ENCODE measurements at places on chromosomes 16 and 17.

DNA sequence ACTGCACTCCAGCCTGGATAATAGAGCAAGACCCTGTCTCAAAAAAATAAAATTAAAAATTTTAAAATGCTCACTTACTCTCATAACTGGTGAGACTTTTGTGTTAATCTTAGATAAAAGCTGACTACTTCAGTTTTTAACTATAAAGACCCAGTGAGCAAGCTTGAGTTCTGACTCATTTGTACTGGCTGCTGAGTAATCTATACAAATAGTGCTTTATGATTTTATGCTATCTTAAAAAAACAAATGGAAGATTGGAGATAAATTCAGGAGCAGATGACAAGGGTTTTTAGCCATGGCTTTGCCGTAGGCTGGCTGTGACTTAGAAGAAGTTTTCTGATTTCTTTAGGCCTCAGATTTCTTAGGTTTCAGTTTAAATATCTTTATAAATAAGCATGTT, 30.5 kb downstream of the SNTB2 start:
- peak; percentile 9 for DNase-seq

DNA sequence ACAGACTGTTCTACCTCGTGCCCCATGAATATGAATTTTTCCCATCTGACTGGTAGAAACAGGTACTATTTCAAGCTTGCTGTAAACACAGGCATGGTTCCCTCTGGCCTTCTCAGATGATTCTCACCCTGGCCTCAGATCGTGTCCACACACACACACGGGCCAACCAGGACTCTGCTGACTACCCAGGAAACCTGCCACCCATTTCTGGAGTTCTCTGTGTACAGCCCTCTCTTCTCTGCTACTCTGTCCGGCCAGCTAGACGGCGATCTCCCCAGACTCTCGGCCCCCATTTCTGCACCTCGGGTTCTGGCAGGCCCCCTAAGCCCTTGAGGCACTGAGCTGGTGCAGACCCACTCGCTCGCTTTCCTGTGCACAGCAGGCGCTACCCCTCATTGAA, 31.2 kb downstream of the RPA1 start:
- DNase-seq: no peak

GRCh38 chr17:18198530-18198929, 14.9 kb downstream of the ALKBH5 start:
- DNase-seq: no peak

DNA sequence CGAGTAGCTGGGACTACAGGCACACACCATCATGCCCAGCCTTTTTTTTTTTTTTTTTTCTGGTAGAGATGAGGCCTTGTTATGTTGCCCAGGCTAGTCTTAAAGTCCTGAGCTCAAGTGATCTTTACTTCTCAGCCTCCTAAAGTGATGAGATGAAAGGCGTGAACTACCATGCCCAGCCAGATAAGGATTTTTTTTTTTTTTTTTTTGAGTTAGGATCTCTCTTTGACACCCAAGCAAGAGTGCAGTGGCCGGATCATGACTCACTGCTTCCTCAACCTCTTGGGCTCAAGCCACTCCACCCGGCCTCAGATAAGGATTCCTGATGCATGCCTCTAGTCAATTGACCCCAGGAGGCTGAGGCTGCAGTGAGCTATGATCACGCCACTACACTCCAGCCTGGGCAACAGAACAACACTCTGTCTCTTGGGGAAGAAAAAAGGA, 11.2 kb upstream of the PLEKHG4 start:
- DNase-seq: peak; percentile 76

- no peak for DNase-seq
Measured at GRCh38 chr17:65277576-65277975, 140.4 kb downstream of the RGS9 start.

- DNase-seq: no peak
Measured at GRCh38 chr16:49640581-49640980, 215.3 kb downstream of the ZNF423 start.

DNA sequence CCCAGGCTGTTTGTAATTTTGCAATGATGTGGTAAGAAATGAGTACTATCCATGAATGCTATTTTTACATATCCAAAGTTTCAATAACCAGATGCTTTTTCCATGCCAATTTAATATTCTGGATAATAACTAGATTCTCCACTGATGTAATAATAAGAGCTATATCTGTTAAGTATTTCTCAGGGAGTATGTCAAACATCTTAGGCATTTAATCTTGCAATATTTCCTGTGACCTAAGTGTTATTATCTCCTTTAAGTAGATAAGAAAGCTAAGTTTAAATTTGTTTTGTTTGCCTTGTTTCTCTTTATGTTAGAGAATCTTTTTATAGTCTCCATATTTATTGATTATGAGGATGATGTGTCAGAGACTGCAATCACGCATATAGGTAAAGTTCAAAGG, 32.3 kb upstream of the HS3ST3A1 start:
- no peak for DNase-seq

DNA sequence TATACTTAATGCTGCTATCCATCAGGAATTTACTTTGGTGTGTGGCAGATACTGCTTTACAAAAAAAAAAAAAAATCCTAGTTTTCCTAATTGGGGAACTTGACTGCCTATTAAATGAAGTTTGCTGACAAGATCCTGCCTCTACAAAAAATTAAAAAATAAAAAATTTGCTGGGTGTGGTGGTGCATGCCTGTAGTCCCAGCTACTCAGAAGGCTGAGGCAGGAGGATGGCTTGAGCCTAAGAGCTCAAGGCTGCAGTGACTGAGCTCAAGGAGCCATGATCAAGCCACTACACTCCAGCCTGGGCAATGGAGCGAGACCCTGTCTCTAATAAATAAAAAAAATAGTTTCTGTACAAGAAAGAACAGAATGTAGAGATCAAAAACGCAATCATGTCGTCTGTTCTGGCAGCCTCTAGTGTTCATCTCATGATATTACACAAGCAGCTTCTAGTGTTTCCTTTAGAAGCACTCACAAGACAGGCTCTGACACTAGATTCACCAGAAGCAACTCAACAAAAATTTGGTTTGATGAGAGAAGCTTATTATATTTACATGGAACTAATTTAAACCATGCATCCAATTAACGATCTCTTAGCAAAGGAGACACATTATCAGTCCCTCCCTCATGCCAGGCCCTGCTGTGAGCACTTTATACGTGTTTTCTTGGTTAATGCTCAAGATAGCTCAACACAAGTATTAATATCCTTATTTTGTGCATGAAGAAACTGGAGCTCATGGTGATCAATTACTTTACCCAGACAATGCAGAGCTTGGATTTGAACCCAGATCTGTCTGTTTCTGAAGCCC, 6.8 kb upstream of the KRTAP17-1 start:
- peak; percentile 77 for DNase-seq

DNA sequence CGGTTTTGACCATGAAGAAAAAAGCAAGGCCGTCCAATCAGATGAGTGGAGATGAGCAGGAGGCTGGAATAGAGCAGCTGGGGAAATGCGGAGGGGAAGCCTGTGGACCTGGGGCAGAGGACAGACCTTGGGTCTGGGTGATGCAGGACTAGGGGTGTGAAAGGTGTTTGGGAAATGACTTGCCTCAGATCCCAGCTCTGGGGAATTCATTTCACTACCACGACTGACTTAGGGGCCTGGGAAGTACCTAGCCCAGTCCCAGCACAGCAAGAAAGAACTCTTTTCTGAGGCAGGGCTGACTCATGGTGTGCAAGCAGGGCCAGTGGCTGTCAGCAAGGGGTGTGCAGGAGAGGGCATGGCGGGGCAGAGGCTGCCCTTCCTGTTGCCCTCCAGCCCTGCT, 14.8 kb downstream of the DNAI2 start:
- DNase-seq: no peak

GRCh38 chr16:10045291-10045775, 136.9 kb downstream of the GRIN2A start:
- DNase-seq: no peak

DNA sequence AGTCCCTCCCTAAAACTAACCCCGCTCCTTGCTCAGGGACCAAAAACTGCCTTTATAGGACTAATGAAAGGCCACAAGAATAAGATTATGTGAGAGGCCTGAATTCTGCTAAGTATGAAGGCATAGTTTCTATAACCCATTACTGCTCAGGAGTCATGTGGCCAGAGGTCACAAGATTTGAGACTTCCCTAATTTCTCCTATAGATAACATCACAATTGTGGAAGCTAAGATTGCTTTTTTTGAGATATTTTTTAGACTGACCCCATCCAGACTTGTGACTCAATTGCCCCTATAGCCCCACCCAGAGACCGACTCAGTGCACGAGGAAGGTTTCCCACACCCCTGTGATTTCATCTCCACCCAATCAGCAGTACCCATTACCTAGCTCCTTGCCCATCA, 504.1 kb upstream of the GOT2 start:
- DNase-seq: no peak

GRCh38 chr17:12431188-12431587, 234.5 kb upstream of the MYOCD start:
- no peak for DNase-seq

DNA sequence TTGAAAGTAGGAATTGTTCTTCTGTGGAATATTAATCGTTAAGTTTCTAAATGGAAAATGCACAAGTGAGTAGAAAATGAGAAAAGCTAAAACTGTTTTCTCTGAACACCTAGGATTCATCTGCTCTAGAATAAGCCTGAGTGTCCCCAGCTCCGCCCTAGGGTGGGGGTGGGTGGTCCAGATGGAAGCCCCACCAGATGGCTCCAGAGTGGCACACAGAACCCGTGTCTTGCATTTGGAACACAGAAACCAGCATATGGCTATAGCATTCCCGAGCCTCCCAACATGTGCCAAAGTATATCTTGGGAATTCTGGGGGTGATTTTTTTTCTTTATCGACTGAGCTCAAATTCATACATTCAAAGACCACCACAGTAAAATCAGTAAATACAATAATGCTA, 517.7 kb upstream of the PSMD7 start:
- no peak for DNase-seq

DNA sequence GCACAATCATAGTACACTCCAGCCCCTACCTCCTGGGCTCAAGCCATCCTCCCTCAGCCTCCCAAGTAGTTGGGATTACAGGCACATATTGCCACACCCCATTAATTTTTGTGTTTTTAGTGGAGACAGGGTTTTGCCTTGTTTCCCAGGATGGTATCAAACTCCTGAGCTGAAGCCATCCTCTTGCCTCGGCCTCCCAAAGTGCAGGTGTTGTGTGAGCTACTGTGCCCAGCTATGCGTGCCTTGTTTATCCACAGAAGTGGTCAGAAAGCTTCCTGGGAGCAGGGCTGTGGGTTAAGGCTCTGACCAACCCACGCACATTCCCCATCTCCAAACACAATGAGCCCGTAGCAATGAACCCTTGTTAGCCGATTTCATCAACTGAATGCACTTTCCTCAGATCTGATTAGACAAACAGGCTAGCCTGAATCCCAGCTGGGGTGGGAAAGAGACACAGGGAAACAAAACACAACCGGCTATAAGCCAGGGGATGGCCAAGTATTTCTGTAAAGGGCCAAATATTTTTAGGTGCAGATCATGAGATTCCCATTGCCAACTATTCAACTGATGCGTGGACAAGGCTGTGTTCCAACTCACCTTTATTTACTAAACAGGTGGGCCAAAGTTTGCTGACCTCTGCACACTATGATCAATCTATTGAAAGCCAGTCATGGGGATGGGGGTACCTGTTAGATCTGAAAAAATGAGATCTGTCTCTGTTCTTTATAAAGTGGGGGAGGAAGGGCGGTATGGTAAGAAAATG, 193.6 kb downstream of the CPPED1 start:
- no peak for DNase-seq

DNA sequence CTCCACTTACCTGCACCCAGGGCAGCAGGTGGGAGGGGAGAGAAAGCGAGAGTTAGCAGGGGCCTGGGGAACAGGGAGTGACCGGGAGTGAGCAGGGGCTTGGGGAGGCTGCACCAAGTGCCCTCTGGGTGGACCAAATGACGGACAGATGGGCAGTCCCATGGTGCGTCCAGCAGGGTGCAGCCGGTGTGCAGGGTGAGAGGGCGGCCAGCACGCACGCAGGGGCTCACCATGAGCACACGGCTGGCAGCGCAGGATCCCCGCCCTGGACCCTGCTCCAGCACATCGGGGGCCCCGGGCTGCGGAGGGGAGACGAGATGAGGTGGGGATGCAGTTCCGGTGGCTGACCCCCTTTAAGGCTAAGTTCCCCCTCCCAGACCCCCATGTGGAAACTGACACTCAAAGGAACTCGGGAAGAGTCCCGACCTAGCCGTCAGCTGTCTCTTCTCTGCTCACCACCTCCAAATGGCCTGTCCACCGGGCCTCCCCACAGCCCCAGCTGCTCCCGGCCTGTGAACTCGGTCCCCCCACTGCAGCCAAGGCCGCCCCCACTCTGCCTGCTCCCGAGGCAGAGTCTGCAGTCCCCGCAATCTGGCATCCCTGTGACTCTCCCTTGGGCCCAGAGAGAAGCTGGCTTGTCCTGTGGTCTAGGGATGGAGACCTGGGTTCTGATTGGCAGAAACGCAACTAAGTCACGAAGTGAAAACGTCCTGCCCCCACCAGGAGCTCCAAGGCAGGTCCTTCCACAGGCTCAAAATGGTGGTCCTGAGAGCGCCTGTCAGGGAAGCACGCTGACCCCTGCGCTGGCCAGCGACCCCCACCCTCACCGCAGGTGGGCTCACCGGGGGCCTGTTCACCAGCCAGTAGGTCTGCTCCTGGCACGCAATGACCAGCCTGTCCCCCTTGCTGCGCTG, 2.9 kb downstream of the RGS11 start:
- no peak for DNase-seq

DNA sequence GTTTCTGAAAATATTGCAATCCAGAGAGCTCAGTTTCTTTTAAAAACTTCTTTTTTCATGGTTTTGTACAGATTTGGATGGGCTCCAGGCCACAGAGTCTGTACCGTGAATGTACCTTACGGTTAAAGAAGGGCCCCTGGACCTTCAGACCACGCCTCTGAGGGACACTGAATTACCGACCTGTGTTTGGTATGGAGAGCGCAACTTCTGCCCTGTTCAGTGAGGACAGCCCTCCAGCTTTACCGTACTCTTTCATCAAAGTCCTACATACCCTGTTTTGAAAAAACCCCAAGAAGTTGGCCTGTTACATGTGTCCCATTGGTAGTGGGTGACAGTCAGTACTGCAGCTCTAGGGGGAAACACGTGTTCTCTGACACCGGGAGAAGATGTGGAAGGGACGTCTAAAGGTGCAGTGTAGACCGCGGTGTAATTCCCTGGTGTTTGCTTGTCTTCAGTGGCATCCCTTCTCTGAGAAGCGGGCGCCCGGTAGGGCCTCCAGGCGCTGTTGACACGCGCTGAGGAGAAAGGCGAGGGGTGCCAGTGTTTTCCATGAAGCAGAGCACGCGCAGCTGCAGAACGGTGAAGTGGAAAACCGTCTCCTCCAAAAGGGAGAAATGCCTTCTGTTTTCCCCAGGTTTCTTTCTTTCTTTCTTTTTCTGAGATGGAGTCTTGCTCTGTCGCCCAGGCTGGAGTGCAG, 6.2 kb downstream of the PGS1 start:
- DNase-seq: no peak

GRCh38 chr17:957856-958421, 21.6 kb downstream of the NXN start:
- DNase-seq: no peak

DNA sequence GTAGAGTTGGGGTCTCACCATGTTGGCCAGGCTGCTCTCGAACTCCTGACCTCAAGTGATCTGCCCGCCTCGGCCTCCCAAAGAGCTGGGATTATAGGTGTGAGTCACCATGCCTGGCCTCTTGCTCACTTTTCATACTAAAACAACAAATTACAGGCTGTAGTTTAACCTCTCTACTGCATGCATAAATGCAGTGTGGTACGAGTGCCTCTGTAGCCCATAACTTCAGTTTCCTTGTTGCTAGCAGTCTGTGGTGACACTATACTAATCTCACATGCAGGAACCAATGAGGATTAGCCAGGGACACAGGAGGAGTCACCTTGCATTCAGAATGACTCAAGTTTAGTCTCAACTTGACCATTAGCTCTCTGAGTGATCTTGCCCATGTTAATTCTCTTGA, 20.1 kb downstream of the HMOX2 start:
- no peak for DNase-seq

GRCh38 chr16:4467916-4468315, 6.5 kb downstream of the NMRAL1 start:
- DNase-seq: no peak

Measured in SW 1271 (cell line).